ENCODE measurements at places on chromosomes 16 and 17. TPM values are rescaled to one million over a fixed set of nuclear protein-coding genes. Genes with fewer than 3 reads are reported as not detected.

RND2 gene
- 7.1 TPM for total RNA-seq

C17orf78 gene
- total RNA-seq: 1.6 TPM

DNA sequence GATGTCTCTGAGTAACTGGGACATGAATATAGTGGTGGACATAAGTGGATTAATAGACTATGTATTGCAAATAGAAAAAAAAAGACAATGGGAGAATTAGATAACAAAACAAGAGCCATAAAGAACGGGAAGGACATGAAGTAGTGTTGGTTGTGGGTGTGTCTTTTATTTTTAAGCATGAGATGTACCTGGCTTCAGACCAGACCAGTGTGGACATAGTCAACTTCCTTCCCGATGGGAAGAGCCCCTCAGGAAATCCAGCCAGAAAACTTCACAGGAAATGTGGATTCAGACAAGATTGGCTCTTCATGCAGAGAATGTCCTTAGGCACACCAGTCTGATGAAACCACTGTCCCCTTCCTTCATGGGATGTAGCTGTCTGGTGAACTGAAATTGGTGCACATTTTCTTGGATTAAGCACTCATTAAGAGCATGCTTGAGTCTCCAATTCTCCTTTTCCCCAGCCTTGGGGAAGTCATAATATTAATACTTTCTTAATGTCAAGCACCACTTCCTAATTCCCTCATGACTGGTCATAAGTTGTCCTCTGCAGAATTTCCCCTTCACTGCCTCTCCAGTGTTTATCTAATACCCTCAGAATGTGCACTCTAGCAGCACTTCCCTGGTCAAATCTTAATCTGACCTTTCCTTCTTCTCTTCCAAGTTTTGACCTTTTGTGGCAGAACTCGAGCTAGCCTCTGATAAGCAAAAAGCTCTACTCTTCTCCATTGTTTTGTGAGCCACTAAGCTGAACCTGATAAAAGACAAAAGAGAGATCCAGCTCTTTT is 350.6 kb upstream of the MAF start:
- no peak for DNase-seq
- H3K36me3 ChIP-seq: no peaks in the 10 kb centered on the region
- H3K4me3 ChIP-seq: no peak overlapping the region
- no peaks in the 10 kb centered on the region for H3K4me1 ChIP-seq
- H3K27ac ChIP-seq: no peak overlapping the region

LDAF1 gene
- 37.4 TPM for total RNA-seq

GRCh38 chr16:69112285-69113129 is 7.1 kb downstream of the HAS3 start:
- H3K4me1 ChIP-seq: peaks cover 6% of the 10 kb centered on the region
- H3K36me3 ChIP-seq: peaks cover 13% of the 10 kb centered on the region
- no peak overlapping the region for H3K4me3 ChIP-seq

AGRP gene
- not detected for total RNA-seq

MGAT5B gene
- total RNA-seq: 3.0 TPM

GUCY2D gene
- total RNA-seq: 0.29 TPM

DNA sequence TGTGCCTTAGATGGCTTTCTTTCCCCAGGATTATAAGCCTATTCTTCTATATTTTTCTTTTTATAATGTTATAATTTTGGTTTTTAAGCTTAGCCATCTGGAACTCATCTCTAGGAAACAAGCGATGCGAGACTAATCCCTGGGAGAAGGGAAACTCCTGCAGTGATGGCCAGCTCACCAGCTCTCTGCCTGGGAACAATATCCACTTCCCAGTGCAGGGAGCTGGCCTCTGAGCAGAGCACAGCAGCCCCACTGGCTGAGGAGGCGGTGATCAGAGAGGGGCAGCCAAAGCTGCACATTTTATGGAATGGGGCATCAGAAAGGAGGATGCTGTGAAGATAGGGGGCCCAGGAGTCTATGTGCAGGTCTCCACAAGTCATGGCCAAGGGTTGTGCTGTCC is 183.3 kb downstream of the LGALS9B start:
- no peaks in the 10 kb centered on the region for H3K27me3 ChIP-seq
- DNase-seq: no peak

- H3K27ac ChIP-seq: no peak overlapping the region
- no peak overlapping the region for H3K4me3 ChIP-seq
- H3K4me1 ChIP-seq: no peaks in the 10 kb centered on the region
- H3K36me3 ChIP-seq: peaks cover 42% of the 10 kb centered on the region
Measured at GRCh38 chr17:37570527-37571093, 38.6 kb downstream of the SYNRG start.

GRCh38 chr16:19284207-19284606 is 1.3 kb upstream of the CLEC19A start:
- H3K27ac ChIP-seq: no peak overlapping the region
- peaks cover 4% of the 10 kb centered on the region for H3K4me1 ChIP-seq
- H3K27me3 ChIP-seq: peaks cover 6% of the 10 kb centered on the region
- no peak overlapping the region for H3K4me3 ChIP-seq
